CD4-positive, alpha-beta T cell treated with Interleukin-21 for 1 hour (primary cell): ENCODE measurements at places on chromosomes 1 and 21.
A peak's percentile ranks its signal among the peaks of the same experiment; 100 is the strongest.

DNA sequence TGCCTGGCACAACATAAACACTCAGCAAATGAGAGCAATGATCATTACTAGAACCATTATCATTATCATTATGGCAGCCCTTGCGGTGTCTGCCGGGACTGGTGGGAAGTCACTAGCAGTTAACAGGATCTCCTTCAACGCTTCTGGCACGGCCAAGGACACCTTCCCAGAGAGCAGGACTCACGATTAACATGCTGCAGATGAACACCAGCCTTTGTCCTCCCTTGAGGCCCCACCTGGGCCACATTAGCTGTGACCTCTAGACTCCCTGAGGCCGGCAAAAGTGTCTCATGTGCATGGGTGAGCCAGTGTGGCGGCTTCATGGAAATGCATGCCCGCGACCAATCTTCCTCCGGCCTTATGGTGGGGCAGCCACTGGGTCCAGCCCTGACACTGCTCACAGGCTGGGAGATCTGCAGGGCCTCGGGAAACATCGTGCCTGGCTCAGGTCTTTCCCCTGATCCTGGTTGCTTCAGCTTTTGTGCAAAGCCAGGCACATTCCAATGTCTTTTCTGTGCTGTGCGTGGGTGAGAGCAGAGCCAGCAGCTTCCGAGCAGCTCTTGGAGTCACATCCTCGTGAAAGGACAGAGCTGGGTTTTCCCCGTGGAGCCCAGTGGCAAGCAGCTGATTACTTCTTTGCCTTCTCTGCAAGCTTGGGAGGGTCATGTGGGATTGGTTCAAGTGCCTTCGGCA, 107.3 kb downstream of the HMGB4 start:
- no peak for DNase-seq

GRCh38 chr1:8754247-8754650, 63.2 kb downstream of the RERE start:
- no peak for DNase-seq

- no peak for DNase-seq
Observed at GRCh38 chr1:80827666-80828065, 973.1 kb upstream of the ADGRL2 start.

- peak; percentile 81 for DNase-seq
Observed at GRCh38 chr1:205286335-205286950, 35.1 kb downstream of the NUAK2 start.

DNA sequence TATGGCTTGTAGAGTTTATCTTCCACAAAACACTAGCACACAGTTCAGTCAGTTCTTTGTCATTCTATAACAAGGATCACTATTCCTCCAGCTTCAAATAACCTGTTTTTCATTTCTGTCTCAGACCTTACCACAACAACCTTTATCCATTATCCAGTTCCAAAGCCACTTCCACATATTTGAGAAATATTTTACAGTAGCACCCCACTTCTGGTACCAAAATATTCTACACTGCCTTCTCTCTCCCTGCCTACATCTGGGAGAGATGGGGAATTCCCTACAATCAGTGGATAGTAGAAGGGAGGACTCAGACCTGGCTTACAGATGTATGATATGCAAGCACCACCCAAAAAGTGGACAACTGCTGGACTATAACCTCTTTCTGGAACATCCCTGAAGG, 651.4 kb downstream of the ADGRL2 start:
- no peak for DNase-seq
